A673 (cell line): ENCODE measurements at places on chromosomes 1 and 21. TPM values are rescaled to one million over a fixed set of nuclear protein-coding genes. Genes with fewer than 3 reads are reported as not detected.
A peak's percentile ranks its signal among the peaks of the same experiment; 100 is the strongest.

KIF17 gene
- total RNA-seq, result 0.28 and 0.71 TPM in 2 replicates

BTBD8 gene
- total RNA-seq, result 1.4 and 3.1 TPM in 2 replicates

GBP7 gene
- total RNA-seq, result not detected in 2 replicates

PKP1 gene
- total RNA-seq, result 492 and 535 TPM in 2 replicates

DYNLT5 gene
- total RNA-seq, result not detected in 2 replicates

CR2 gene
- not detected in 2 replicates for total RNA-seq

DLGAP3 gene
- 0.66 TPM in 1 of 2 replicates, not detected in the other for total RNA-seq

RCSD1 gene
- total RNA-seq, result not detected in 2 replicates

ACTA1 gene
- total RNA-seq, result not detected in 2 replicates

NTRK1 gene
- 3.6 and 5.1 TPM in 2 replicates for total RNA-seq

SPRR3 gene
- not detected in 2 replicates for total RNA-seq

OR2L5 gene
- total RNA-seq, result not detected in 2 replicates

TMEM240 gene
- 6.8 and 9.1 TPM in 2 replicates for total RNA-seq

RHD gene
- not detected in 2 replicates for total RNA-seq

GRCh38 chr1:184190616-184191015 lies 139.1 kb downstream of the TSEN15 start:
- DNase-seq, result no peak

DNA sequence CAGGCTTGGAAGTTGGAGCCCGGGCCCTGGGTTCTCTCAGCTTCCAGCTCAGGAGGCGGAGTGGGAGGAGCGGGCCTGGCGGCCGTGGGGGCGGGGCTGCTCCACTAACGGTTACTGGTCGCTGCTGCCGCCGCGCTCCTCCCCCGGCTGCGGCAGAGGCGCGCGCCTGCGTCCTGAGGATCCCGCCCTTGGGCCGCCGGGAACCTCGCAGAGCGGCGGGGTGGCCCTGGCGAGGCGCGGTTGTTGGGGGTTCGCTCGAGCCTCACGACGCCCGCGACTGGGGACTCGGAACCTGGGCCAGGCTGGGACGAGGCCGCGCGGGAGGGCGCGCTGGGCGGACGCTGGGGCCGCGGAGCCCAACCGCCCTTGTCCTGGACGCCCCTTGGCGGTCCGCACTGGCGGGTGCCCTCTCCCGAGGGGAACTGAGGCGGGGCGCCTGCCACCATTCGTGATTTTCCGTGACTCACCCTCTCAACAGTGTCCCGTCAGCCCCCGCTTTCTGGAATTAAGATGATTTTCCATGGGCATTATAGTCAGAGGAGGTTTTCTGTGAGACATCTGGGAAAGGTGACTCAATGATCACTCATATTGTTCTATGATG lies 34.1 kb downstream of the OR2G3 start:
- DNase-seq, result no peak

DNA sequence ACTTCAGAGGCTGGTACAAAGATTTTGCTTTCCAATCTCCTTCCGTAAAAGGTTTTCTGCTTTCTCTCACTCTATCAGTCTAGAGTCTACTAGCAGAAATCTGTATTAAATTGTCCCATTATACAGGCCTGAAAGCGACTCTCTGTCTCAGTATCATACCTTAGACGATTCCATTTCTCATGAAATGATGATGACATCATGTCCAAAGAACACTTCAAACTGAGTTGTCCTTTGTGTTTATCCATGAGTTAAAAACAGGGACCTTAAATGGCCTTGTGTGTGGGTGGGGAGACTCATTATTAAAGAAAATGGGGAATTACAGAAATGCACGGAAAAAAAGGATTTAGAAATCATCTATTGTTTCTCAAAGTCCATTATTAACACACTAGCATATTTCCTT lies 21.0 kb upstream of the SLC44A3 start:
- no peak for DNase-seq

DNA sequence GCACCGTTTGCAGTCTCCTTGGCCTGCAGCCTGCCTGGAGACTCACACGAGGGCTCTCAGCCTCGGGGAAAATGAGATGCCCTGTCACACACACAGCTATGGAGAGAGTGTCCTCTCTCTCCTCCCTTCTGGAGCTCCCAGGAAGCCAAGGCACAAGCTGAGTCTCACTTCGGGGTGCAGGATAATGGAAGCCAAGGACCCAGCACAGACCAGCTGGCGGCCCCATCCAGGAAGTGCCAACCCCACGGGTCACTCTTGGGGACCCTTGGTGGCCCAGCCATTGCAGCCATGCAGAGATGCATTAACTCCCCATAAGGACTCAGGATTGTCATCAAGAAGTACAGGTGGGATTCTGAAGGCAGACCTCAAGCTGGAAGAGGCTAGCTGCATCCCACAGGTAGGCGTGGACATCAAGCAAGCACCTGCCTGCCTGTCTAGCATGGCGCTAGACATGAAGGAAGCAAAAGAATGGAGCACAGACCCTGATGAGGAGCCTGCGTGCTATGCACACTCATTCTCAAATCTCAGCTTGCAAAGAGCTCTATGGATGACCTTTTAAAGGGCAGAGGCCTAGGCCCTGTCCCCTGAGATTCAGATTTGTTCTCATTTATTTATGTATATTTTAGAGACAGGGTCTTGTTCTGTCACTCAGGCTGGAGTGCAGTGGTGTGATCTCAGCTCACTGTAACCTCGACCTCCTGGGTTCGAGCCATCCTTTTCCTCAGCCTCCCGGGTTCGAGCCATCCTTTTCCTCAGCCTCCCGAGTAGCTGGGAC lies 49.9 kb downstream of the IRF2BP2 start:
- DNase-seq, result no peak

DNA sequence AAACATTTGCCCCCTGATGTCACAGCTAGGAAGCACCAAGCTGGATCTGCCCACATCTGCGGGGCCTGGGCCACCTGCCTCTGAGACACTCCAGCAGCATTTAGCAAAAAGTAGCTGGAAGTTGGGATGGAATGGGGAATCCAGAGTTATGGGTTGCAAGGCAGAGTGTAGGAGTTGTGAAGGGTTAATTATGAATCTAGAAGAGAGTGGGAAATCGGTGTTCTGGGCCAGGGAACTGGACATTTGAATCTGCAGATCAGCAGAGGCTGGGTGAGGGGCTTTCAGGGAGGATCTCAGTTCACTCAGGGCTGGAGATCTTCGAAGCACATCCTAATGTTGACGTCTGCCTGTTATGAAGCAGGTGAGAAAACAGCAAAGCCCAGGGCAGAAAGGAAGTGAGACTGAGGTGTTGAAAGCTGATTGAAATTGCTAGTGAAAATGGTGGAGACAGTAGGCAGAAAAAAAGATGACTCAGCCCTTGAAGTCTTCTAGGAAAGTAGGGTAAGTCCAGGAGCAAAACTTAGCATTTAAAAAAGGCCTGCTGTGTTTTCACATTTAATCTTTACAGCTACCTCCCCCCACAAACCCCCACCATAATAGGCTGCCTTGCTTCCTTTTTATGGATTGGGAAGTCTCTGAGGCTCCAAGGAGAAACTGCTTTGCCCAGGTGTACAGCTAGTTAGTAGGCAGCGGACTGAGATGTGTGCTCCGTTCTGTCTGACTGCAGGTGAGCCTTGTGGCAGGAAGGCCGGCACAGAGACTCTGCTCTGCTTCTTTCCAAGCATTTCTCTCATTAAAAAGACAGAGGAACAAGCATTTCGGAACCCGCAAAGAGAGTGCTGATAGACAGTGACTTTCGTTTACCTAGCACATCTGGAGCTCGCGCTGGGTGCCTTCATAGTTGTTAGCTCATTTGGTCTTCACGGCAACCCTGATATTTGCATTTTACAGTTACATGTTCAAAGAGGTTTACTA lies 7.2 kb downstream of the VANGL1 start:
- DNase-seq, result no peak

DNA sequence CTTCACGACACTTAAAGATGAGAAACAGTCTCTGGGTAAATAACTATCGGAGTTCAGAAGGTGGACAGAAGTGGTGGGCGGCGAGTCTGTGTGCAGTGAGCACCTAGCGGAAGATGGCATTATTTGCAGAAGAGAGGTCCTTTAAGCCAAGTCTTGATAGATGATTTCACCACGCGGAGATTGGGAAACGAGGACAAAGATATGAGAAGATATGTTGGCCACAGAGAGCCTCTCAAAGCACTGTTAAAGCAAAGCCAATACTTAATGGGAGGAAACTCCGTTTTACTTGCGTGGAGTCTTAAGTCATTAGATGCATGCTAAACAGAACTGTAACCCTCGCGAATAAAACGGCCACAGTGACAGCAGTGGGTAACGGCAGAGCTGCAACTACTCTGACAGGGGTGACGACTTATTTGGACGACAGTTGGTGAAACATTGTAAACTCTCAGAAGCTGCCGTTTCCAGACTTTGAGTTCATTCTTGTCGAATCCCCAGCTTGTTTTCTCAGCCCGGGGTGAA lies 577 bp upstream of the CEP350 start:
- DNase-seq, result peak; percentile 61

GRCh38 chr1:226033991-226034390 lies 28.5 kb upstream of the H3-3A start:
- DNase-seq, result no peak

DNA sequence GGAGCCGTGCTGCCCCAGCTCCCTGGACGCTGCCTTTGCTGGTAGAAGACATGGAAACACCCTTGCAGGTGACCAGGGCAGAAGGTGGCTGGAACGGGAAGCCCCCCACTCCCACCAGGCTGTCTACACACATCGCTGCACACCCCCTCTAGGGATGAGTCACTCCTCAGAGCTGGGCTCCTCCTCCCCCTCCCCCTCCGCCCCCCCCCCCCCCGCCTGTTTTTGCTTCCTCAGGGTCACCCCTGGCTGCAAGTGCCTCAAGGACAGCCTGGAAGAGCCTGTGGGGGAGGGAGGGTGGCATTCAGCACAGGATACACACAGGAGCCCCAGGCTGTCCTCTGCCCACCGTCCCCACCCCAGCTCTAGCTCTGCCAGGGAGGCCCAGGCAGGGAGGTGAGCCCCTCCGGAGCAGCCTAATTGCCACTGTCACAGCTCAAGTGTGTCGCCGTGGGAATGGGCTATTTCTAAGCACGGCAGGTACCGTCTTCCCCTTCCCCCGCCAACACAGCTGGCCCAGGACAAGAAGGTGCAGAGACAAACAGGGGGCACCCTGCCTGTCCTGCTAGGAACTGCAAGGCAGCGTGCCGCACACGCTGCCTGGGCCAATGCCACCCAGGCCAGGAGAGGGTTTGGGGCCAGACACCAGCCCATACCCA lies 2.5 kb downstream of the FNDC10 start:
- DNase-seq, result peak; percentile 53

DNA sequence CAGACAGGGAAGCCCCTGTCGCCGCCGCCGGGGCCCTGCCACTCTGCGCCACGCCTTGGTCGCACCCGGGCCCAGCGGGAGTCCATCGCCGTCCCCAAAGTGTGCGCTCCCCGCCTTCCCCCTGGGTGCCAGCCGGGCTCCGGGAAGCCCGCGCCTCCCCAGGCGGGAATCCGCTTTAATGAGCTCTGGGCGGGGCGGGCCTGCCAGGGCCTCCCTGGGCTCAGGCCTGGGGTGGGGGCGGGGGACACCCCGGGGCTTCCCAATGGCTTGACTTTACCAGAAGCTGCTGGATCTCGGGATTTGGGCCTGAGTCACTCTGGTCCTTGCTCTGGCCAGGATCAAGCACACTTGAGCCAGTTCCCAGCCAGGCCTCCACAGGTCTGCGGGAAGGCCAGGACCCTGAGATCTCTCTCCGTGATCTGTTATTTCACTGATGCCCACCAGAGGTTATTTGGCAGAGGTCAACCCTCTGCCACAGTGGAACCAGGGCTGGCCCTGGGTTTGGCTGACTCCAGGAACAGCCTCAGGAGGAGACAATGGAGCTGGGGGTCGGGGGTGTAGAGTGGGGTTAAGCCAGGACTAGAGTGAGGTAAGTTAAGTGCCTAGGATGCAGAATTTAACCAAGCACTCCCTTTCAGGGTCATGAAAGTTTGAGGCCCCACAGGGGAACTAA lies 178.4 kb upstream of the EDN2 start:
- DNase-seq, result peak; percentile 68

GRCh38 chr1:175470591-175470990 lies 272.8 kb downstream of the TNR start:
- DNase-seq, result no peak

- no peak for DNase-seq
These were observed 126.2 kb downstream of the GIPC2 start for GRCh38 chr1:78171736-78172590.

DNA sequence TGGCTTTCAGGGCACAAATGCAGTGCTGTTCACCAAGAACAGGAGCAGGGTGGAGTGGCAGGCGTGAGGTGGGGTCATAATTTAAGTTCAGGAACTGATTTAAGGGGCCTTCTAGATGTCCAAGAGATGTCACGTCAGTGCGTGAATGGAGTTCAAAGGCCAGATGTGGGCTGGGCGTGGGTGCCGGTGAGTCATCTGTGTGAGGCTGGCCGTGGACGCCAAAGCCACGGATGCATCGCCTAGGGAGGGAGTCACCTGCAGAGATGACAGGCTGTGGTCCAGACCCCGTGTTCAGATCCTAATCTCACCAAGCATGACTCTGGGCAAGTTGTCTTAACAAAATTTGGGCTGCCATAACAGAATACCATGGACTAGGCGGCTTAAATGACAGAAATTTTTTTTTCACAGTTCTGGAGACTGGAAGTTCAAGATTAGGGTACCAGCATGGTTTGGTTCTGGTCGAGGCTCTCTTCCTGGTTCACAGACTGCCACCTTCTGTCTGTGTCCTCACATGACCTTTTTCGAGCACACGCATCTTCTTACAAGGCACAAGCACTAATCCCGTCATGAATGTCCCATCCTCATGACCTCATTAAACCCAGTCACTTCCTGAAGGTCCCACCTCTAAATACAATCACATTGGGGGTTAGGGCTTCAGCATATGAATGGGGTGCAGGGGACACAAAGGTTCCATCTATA lies 109.6 kb downstream of the PRDM2 start:
- DNase-seq, result peak; percentile 26

GRCh38 chr1:60916906-60917305 lies 165.5 kb upstream of the NFIA start:
- peak; percentile 27 for DNase-seq

DNA sequence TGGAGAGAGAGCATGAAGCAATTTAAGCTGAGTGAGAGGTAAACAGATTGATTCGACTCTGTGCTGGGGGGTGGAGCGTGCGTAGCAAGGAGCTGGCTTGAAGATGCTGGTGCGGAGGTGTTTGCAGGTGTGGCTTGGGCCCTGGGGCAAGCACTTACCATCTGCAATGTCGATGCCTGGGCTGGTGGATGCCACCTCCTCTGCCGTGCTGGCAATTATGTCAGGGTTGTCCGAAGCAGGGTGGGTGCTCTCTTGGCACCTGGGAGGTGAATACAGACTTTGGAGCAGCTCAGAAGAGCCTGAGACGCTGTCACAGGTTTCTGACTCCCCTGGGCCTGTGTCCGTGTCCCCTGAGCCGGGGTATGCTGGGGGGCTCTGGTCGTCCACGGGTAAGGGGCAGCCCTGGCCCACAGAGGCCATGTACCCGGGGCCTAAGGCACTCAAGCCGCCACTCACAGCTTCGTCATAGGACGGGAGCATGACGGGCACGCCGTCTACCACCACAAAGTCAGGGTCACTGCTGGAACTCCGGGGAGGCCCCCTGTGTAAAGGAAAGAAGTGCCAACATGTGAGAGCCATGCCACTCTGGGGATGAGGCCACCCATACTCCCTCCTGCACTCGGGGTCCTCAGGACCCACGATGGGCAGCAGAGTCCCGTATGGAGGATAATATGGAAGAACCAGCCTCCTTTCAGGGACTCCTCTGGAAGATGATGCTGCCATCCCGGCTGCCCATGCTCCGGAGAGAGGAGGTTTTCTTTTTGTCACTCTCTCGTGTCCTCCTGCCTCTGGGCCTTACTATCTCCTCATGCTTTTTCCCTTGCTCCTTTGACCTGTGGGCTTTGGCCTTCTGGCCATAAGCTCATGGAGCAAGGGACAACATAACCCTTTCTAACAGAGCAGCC lies 80.3 kb upstream of the TLR5 start:
- DNase-seq, result no peak

- no peak for DNase-seq
These were observed 16.9 kb downstream of the CAP1 start for GRCh38 chr1:40057310-40058030.
